ENCODE measurements at places on chromosomes 16 and 17.
A peak's percentile ranks its signal among the peaks of the same experiment; 100 is the strongest.

GRCh38 chr16:54285414-54286089 lies 1.0 kb downstream of the IRX3 start:
- DNase-seq = no peak

GRCh38 chr16:20901068-20901435 lies 481 bp downstream of the LYRM1 start:
- DNase-seq = peak; percentile 82

DNA sequence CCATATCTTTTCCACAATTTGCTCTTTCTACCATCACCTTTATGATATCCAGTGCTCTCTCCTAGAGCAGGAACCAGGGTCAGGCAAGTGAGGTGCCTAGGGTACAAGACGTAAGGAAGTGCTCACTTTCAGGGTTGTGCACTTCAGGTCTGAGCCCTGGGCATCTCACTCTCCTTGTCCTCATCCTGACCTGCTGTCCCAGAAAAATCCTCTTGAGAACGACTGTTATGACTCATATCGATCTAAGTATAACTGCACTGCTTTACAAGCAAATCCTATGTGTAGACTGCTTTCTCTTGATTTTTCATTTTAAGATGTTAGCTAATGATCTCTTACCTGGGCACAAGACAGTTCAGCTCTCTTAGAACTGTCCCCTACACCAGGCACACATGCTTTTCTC lies 100.1 kb downstream of the TMEM100 start:
- no peak for DNase-seq

- DNase-seq = no peak
Observed at GRCh38 chr17:62916684-62917571, 49.1 kb upstream of the TANC2 start.

DNA sequence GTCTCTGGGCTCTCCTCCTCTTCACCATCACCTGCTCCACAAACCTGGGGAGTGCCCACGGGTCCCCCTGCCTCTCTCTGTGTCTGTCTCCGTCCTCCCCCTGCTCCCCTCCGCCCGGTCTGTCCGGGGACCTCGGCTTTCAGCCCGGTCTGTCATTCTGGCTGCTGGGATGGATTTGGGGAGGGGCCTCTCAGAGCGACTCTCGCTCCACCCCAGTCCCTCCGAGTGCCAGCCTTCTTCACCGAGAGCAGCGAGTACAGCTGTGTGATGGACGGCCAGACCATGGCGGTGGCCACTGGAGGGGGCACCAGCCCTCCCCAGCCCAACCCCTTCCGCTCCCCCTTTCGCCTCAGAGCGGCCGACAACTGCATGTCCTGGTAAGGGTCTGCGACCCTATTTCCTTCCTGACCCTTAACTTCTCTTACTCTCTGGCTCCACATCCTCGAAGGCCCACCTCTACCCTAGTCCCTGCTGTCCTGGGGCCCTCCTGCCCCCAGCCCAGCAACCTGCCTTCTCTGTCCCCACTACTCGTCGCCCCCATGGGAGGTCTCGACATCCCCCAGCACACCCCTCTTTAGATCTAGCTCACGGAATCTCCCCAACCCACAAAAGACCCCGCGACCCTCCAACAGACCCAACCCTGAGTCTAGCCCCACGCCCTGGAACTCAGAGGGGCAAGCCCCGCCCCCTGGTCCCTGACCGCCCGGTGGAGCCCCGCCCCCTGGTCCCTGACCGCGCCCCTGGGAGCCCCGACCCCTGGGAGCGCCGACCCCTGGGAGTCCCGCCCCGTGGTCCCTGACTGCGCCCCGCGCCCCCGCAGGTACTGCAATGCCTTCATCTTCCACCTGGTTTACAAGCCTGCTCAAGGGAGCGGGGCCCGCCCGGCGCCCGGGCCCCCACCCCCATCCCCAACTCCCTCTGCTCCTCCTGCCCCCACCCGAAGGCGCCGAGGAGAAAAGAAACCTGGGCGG lies 5.6 kb upstream of the CXCL16 start:
- no peak for DNase-seq

GRCh38 chr17:41419716-41420115 lies 4.7 kb downstream of the KRT37 start:
- DNase-seq = no peak

DNA sequence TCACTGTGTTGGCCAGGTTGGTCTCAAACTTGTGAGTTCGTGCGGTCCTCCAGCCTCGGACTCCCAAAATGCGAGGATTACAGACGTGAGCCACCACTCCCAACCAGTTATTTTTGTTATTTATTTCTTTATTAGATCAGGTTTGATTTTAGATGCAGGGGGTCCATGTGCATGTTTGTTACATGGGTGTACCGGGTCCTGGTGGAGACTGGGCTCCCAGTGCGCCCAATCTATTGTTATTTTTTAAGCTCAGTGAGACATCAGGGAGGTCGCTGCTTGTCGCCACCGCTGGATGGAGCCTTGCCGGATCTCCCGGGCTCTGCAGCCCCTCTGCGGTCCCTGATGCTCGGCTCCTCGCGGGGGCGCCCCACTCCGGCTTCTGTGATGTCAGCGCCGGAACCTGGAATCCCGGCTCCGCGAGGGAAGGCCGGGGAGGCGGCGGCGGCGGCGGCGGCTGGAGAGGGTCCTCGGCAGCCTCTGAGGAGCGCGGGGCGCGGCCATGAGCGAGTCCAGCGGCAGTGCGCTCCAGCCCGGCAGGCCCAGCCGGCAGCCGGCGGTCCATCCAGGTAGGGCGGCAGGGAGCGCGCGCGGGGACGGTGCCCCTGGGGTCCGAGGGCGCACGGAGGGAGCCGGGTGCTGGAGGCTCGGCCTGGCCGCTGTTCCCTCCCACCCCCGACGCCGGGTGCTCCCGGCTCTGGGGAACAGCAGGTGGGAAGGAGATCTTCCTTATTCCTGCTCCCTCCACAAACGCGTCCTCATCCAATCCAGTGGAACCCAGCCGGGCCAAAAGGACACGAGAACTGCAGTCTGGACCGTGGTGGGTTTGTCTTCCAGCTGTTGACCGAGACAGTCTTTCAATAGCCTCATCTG lies at the start of gene TMC7:
TMC7 (plus strand) TSS at position 370 of the 870 bp plus-strand sequence; CDS start at position 500, 130 bp downstream.
- DNase-seq = peak; percentile 96

- DNase-seq = no peak
Observed at GRCh38 chr17:20278805-20279204, 188.5 kb downstream of the LGALS9B start.

DNA sequence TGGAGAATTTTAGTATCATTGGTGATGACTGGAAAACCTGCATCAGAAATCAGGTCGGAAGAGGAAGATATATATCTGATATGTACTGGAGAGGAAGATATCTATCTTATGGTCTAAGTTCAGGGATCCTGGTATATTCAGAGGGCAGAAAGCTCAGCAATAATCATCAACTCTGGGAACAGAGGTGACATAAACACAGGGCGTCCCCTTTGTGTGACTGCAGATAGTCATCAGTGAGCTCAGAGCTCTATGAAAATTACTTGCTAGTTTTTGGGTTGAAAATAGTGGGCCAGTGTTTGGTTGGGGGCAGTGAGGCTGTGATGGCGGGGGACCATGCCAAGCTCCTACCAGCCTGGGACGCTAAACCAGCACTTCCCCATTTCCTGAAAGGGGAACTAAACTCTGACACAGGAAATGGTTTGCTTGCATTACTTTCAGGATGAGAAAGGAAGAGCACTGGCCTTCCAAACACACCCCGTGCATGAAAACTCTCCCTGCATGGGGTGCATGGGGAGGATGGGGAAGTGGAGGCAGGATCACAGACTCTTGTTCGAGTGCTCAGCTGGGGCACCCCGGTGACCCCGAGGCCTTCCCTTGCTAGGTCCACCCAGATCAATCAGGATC lies 15.8 kb downstream of the NOD2 start:
- no peak for DNase-seq

- no peak for DNase-seq
Observed at GRCh38 chr17:951325-952132, 28.0 kb downstream of the NXN start.

GRCh38 chr16:67562918-67563707 lies 787 bp downstream of the CTCF start:
- DNase-seq = no peak

DNA sequence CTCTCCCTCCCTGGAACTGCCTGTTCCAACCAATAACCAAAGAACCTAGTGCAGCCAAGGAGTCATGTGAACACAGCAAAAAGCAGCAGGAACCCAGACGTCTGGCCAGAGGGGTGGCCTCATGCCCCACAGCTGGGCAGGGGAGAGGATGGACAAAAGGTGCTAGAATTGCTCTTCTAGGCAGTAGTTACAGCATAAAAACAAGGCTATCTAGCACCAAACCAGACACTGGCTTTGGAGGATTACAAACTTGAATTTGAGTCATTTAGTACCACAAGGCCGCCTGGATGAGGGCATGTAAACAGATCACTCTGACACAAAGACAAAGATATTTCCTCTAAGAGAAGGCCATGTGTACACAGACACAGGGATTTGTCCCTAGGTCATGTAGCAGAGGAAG lies 423.3 kb upstream of the MAF start:
- DNase-seq = peak; percentile 30

GRCh38 chr17:63773272-63774140 lies at the start of gene CCDC47:
TSS of gene CCDC47 (minus strand) at chr17:63773597. CDS start at chr17:63766175, 7,422 bp downstream.
- peak; percentile 98 for DNase-seq

DNA sequence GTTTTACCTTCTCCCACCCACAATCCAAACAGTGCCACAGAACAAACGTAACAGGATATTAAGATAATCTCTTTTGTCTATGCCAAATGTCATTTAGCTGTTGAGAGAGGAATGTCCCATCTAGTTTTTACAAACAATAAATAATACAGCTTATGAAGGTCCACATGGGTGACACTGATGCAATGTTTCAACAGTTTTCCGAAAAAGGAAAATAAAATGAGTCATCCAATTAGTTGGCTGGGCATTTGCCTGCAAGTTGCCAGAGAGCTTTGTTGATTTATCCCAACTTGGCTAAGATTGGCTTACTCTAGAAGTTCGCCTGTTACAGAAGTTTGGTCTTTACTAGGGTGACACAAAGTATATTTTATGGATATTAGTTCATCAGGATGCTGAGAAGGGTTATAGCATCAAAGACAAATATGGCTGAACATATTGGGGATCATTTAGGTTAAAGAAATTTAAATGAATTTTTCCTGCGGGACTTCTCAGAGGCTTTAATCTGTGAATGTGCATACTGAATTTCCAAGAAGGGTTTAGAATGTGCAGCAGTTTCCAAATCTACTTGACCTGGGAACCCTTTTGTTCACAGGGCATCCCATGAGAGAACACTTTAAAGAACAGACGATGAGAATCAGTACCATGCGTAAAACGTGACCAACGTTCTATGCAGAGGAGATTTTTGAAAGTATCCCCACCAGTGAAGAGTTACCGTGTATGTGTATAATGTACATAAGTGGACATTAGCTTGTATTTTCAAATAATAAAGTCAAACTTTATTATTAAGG lies 73.1 kb downstream of the CDH13 start:
- no peak for DNase-seq

- DNase-seq = no peak
Observed at GRCh38 chr17:50699410-50699809, 8.3 kb downstream of the ANKRD40 start.

GRCh38 chr17:48052956-48053757 lies 5.0 kb downstream of the NFE2L1 start:
- peak; percentile 97 for DNase-seq

GRCh38 chr16:57817680-57818079 lies 15.4 kb upstream of the KIFC3 start:
- DNase-seq = no peak

GRCh38 chr17:19647697-19648474 lies 665 bp upstream of the ALDH3A2 start:
- DNase-seq = peak; percentile 83

GRCh38 chr17:29927546-29927945 lies 2.5 kb downstream of the SSH2 start:
- DNase-seq = no peak

- DNase-seq = no peak
Observed at GRCh38 chr16:59148056-59148768, 414.1 kb upstream of the GOT2 start.

DNA sequence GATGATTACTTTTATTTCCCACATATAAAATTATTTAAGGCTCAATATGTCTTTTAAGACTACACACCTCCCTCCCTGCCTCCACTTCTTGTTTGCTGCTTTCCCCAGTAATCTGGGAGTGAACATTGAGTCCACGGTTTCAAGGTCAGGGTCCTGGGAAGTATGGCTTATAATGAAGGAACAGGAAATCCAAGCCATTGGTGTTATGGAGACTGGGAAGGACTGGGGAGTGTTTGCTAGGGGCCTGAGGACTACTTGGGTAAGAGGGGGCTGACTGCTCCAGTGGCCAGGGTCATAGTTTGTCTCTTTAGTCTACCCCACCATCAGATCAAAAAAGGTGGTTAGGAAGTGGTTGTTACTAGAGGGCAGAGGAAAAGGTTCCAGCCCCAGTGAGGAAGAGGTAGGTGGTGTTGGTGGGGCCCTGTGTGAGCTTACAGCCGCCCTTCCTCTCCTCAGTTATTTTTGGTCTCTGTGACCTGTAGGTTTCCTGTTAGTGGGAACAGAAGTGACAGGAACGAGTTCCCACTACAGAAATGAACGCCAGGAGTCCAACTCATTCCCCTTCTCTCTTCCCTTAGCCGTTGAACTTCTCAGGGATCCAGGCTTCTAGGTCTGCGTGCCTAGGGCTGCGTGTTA lies 742 bp upstream of the SLC16A13 start:
- no peak for DNase-seq

GRCh38 chr17:6366221-6366666 lies 68.7 kb downstream of the AIPL1 start:
- no peak for DNase-seq

GRCh38 chr16:2715519-2715918 lies 4.5 kb downstream of the PRSS27 start:
- DNase-seq = no peak

GRCh38 chr17:80187090-80187489 lies 17.3 kb downstream of the CARD14 start:
- DNase-seq = no peak

- no peak for DNase-seq
Observed at GRCh38 chr16:75733305-75734211, 7.3 kb upstream of the CPHXL start.

DNA sequence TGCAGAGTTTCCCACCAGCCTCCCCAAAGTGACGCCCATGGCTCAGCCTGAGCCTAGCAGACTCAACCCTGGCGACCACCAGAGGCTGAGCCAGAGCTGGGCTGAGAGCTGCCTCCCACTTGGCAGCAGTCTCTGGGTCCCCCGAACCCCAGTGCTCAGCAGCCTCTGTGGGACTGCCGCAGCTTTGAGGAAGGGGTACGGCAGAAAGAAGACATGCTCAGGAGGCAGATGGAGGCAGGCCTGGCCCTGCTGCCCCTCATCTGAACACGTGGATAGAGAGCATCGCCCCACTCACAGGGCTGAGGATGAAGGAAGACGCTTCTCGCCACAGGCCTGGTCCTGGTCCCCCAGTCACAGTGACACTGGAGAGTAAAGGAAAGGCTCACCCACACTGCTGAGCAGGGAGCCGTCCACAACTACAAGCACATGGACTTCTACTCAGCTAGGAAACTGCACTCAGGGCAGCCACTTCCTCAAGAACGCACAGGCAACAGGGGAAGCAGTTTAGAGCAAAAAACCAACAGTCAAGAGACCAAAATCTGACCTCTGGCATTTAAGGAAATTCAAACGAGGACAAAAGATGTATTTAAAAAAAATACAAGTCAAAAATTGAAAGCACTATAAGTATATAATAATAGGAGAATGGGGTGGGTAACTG lies 45.2 kb upstream of the GSG1L start:
- no peak for DNase-seq
